ENCODE measurements at places on chromosomes 3 and 15.

GRCh38 chr3:150172356-150172755 lies 201.7 kb upstream of the PFN2 start:
- DNase-seq: no peak

DNA sequence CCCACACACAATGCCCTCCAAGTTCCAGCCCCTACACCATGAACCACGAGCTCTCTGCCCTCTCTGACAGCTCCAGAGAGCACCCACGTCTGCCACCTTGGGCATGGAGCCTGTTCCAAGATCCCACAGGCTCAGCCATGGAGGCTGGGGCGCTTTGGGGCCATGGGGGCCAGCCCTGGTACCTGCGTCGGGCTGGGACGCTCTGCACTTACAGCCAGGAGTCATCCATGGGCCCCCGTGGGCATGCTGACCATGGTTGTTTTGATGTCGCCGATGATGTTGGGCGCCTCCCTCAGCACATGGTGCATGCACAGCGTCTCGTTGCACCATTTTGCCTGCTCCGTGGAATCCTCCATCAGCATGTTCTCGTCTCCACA lies 51.9 kb upstream of the UBE2Q2 start:
- no peak for DNase-seq

DNA sequence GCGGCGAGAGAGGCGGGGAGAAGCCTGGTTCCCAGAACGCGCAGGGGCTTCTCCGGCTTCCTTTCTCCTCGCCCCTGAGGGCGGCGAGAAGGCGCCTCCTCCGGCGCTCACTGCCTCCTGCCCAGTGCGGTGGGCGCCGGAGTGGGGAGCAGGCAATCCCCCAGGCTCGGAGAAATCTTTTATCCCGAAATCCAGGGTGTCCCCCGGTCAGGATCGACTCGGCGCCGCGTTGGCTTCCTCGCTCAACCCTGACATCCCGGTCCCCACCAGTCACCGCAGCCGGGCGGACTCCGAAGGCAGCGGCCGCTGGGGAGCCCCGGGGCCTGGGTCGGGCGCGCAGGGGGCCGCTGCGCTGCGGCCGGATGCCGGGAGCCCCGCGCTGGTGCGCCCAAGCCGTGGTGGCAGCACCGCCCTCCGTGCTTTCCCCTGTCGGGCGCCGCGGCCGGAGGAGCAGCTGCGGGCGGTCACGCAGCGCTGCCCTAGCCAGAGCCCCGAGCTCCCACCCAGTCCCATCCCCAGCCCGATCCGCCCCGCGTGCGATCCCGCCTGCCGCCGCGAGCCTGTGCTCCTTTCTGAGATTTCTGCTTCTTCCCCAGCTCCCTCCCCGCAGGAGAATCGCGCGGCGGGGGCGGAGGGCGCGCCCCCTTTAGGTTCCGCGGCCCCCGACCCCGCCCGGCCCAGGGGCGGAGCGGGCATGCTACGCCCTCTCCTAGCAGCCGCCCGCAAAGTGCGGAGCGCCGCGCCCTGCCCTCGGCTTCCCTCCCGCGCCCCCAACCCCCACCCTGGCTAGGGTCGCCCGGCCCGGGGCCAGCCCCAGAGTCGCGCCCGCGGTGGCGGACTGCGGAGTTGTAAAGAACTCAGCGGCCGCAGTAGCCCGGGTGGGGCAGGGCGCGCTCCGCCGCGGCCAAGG lies 683 bp upstream of the CACNA2D3 start:
- DNase-seq: no peak

DNA sequence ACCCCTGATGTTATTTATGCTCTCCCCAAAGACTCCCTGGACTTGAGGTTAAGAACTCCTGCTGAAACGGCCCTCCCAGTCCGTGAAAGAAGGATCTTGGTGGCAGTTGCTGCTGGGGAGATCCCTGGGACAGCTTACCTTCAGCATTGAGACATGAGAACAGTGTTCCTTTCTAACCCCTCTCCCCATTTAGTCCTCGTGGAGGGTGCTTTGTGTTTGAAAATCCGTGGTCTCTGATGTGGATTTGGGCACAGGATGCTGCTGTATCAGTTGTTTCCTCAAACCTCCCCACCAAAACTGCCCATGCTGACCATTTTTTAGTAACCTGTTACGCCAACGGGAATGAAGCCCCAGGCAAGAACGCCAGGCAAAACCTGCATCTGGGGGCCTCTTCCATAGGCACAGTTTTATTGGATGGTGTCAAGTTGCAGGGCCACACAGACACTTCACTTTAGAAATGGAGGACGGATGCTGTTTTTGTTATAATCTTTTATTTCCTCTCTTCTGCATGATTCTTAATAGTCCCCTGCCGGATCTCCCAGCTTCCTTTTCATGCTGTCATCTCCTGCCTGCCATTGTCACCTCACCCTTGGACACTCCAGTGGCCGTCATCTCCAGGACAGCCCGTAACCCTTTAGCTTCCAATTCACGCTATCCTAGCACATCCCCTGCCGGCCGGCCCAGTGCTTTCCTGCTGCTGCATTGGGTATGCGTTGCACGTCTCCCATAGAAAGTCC lies 31.7 kb upstream of the CEMIP start:
- DNase-seq: peak; percentile 24

GRCh38 chr3:81291586-81291985 lies 469.9 kb downstream of the GBE1 start:
- DNase-seq: no peak

GRCh38 chr3:38576526-38577370 lies 72.7 kb downstream of the SCN5A start:
- DNase-seq: no peak

GRCh38 chr15:56038707-56039106 lies 45.3 kb upstream of the NEDD4 start:
- DNase-seq: no peak

DNA sequence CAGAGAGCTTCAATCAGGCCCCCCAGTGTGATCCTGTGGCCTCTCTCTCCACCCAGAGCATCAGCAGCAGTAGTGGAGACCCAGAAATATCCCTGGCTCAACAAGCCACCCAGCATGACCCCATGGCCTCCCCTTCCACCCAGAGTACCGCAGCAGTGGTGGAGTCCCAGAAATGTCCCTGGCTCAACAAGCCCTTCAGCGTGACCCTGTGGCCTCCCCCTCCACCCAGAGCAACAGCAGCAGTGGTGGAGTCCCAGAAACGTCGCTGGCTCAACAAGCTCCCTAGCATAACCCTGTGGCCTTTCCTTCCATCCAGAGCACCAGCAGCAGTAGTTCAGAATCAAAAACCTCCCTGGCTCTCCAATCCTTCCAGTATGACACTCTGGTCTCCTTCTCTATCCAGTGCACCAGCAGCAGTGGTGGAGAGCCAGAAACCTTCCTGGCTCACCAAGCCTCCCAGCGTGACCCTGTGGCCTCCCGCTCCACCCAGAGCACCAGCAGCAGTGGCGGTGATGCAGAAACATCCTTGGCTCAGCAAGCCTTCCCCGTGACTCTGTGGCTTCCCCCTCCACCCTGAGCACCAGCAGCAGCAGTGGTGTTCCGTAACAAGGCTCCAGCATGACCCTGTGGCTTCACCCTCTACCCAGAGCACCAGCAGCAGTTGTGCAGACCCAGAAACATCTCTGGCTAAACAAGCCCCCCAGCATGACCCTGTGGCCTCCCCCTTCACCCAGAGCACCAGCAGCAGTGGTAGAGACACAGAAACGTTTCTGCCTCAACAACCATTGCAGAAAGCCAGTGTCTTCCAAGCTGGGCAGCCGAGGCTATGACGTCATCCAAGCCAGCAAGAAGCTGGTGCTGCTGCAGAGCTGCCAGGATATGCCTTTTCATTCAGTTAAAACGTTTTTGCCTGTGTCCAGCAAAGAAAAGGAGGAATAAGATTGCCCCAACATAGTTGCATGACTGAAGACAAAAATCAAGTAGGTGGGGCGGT lies 61.3 kb upstream of the TAMM41 start:
- no peak for DNase-seq

DNA sequence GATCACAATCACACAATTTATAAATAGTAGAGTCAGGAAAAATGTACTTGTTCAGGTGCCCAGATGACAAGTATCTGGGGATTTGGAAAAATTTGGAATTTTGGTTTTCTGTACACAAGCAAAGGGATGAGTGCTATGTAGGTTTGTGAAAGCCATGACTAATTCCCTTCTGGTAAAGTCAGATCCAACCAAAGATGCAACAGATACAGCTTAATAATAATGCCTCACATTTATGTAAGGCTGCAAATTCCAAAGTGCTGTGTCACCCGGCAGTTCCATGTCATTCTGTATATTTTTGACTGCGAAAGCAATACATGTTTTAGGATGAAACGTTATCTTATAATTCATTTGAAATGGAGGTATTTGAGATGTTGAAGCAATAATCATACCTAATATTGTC lies 102.7 kb upstream of the AGBL1 start:
- DNase-seq: no peak

GRCh38 chr15:94119298-94119811 lies 112.0 kb upstream of the MCTP2 start:
- no peak for DNase-seq

GRCh38 chr3:58260261-58260731 lies 22.7 kb downstream of the ABHD6 start:
- DNase-seq: no peak

DNA sequence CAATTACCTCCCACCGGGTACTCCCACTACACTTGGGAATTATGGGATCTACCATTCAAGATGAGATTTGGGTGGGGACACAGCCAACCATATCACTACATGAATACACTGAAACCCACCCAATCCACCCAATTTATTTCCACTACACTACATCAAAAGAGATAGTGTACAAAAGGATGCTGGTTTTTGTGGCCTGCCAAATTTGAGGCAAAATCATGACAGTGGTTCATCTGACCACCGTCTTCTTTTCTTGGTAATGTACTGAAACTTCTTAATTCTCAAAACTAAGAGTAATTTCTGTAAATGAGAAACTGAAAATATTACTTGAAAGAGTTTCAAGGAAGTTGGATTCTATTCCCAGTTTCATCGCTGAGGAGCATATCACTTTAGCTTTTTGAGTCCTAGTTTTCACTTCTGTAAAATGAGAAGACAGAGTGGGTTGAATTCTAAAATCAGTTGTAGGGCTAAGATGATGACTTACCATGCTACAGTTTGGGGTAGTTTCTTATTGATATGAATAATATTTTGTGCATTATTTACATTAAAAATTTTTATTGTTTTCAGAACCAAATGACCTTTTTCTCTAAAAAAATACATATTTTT lies 360.4 kb upstream of the CNTN6 start:
- DNase-seq: no peak

GRCh38 chr3:145015253-145015652 lies 1043.6 kb downstream of the DIPK2A start:
- DNase-seq: no peak

DNA sequence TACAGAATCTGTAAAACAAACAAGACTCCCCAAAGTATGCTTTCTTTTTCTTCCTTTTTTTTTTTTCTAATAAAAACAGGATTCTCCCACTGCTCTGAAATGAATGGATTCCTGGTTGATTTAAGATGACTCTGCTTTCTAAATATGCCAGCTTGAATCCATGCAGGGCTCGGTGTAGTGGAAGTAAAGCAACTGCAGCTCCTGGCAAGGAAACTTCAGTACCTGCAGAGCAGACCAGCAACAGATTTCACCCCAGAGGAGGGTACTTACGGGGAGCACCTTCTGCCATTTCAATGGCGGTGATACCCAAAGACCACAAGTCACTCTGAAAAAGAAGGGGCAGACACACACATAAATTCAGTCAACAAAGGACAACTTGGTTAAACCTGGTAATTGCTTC lies 150.5 kb upstream of the SLC2A2 start:
- no peak for DNase-seq

DNA sequence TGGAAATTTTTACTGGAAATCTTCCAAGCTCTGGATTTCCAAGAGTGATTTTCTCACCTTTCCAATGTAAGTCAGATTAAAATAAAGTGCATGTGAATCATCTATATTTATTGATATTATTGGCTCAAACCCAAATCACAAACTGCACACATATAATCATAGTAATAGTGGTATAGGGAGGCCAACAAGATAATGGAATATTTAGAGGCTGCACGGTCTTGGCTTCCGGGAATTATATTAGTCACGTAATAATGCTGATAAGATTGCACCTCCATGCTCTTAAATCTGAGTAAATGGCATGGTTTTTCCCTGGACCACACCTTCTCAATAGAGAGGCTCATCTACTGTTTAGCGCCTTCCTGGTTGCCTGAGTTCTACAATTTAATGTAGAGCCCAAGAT lies 567.1 kb upstream of the NR2F2 start:
- no peak for DNase-seq

GRCh38 chr3:171660188-171660587 lies 150.1 kb downstream of the PLD1 start:
- DNase-seq: no peak

- no peak for DNase-seq
Observed at GRCh38 chr3:59992578-59992977, 942.8 kb upstream of the CFAP20DC start.

DNA sequence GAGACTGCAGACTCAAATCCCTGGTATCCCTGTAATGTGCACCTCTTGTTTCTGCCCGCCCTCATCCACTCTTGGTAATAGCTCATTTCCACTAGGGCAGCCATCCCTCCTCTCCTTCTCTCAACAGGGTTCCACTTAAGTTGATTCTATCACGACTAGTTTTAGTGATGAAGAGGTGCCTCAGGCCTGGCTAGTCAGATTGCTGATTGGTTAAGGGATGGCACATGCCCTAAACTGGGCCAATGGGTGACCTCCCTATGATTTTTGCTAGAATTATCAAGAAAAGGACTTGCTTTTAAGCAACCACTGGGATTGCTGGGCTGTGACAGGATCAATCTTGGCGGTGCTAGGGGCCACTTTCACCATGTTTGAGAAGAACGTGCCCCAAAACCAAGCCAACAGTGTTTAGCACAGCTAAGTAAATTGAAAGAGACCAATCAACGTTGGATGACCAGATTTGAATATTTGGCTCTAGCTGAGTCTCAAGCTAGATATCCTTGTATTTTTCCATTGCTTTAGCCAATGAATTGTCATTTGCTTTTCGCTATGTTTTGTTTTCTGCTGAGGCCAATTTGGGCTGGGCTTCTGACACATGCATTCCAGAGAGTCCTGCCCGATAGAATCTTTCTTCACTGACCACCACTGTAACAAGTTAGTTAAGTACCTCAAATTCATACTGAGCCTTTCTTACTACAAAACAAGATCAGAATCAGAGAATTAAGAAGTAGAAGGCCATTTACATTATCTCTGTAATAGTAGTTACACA lies 131.0 kb downstream of the PDZRN3 start:
- no peak for DNase-seq

DNA sequence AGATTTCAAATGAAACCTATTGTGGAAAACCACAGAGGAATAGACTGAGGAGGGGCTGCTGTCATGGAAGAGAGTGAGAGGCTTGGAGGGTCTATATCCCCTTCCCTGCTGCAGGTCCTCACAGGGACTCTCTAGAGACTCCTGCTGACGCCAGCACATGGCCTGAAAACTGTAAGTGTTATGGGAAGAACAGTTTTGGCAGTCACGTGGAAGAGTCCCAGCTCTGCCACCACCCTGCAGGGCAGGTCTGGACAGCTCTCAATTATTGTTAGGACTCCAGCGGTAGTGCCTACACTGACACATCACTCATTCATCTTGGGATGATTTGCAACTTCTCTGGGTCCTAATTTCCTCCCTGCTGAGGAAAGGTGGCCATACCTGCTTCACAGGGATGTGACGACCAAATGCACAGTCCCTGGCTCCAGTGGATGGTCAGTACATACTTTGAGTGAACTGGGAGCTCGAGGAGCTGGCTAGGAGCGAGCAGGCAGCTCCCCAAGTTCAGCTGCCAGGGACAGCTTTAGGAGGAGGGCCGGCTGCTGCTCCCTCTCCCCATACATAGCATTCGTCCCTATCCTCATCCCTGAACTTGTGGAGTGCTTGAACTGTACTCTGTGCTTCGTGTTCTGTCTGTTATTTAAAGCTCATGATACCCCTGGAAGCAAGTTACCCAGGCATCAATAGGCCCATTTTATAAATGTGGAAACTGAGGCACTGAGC lies 49.2 kb downstream of the CTXND1 start:
- DNase-seq: no peak

GRCh38 chr3:139533781-139534454 lies 5.6 kb downstream of the RBP1 start:
- peak; percentile 80 for DNase-seq

All from left kidney (tissue), 8 donors.